Stimulated activated CD8-positive, alpha-beta memory T cell treated with anti-CD3 and anti-CD28 coated beads, Interleukin-15, amount 100 ng/mL, for 1 hour (primary cell): ENCODE measurements at places on chromosomes 1 and 21.

- DNase-seq: no peak
These were observed 96.5 kb upstream of the BTG3 start for GRCh38 chr21:17709266-17709611.

- no peak for DNase-seq
These were observed 21.6 kb downstream of the RAVER2 start for GRCh38 chr1:64766429-64766828.

DNA sequence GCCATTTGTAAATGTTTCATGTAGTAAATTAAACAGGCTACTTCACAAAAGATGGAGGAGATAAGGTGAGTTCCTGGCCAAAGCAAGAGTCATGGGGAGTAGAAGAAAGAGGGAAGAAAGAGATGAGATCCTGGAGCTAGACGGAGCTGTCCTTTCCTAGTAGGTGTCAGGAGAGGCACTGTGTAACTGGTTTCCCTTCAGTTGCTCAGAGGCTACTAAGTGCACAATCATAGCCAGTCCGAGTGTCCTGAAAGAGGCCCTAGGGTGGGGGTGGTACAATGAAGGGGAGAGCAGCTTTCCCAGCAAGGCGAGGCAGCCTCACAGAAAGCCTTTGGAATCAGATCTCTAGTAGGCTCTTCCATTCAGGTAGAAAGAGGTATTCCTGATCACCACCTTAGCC, 390.9 kb downstream of the KCNH1 start:
- DNase-seq: no peak

DNA sequence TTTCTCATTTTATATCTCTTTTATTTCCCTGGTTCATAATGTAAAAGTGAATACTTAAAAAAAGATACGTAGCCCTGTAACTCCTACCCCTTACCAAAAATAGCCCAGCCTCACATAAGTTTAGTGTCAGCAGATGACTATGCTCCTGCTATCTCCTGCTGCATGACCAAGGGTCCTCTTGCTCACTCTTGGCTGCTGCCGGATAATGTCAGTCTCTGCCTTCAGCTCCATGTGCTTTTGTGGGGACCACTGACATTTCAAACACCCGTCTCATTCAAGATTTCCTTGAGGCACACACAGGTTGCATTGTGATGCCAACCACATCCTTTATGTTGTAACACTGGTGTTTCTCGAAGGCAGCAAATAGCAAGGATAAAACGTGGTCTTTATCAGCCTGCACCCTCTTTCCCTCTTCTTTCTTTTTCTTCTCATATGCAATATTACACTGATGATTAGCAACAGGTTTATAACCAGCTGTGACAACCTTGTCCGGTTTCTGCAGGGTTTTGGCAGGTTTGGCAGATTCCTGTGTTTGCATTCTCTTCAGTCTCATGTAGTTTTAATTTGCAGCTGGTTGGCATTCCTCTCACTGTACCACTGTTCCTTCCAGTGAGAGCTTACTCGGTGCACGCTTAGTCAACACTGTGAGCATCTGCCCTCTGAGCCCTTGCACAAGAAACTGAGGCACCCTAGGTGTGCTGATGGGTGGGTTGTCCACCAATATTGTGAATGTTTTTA, 62.2 kb downstream of the ZNF684 start:
- no peak for DNase-seq

- no peak for DNase-seq
These were observed 7.4 kb downstream of the SLC2A5 start for GRCh38 chr1:9062021-9062471.

GRCh38 chr1:46484783-46485490, 4.7 kb upstream of the DMBX1 start:
- DNase-seq: no peak

- DNase-seq: no peak
These were observed 1.1 kb downstream of the DFFB start for GRCh38 chr1:3858231-3858981.

DNA sequence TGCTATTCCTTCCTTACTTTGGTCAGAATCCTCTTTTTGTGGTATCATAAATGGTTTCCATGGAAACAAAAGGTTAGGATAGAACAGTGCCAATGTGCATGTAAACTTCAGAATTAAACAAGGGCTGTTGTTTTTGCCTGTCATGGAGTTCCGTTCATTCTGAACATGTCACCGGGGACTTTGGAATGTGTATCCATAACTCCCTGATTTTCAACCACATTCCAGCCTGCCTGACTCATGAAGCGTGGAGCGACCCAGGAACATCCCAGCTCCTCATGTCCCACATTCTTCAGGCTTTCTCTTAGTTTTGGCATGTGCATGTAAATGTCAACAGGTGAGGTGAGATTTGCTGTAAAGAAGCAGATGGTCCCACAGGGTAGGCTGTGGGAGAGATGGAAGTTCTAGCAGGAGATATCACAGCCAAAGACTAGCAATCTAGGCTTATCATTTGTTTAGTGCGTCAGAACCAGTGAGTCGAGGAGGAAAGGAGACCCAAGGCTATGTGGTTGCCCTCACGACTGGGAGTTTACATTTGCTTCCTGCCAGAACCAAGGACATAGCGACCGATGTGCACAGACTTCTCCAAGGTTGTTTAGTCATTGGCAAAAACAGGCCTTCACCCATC, 23.0 kb upstream of the DNAJC11 start:
- no peak for DNase-seq

- no peak for DNase-seq
These were observed 24.6 kb downstream of the LRRC7 start for GRCh38 chr1:69592341-69592740.

DNA sequence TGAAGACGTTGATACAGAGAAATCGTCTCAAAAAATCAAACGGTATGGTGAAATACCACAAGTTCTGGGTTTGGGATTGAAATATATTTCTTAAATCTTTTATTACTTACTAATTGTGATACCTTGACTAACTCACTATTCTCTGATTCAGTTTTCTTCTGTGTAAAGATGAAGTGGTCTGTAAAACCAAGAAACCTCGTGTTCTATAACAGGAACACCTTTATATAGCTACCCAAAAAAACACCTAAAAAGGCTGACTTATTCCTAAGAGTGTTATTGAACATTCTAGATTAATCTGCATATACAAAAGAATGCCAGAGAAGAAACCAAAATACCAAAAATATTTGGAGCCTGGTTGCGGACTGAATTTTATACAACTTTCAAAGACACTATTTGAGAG, 721 bp downstream of the LRRIQ3 start:
- no peak for DNase-seq

DNA sequence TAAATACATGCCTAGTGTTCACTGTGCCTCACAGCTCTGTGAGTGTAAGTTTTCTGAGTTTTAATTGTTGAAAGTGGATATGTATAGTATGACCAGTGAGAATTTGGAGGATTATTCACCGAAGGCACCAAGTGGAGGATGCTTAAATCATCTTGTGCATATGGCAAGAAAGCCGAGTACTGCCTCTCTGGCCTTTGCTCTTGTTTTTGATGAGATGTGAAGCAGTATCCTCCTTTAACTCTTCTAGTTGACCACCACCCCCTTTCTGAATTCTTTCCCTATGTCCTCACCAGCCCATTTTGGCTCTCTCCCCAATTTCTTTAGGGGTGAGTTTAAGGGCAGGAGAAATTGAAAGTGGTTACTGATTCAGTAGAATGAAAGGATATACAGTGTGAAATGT, 130.4 kb downstream of the SYT2 start:
- no peak for DNase-seq

DNA sequence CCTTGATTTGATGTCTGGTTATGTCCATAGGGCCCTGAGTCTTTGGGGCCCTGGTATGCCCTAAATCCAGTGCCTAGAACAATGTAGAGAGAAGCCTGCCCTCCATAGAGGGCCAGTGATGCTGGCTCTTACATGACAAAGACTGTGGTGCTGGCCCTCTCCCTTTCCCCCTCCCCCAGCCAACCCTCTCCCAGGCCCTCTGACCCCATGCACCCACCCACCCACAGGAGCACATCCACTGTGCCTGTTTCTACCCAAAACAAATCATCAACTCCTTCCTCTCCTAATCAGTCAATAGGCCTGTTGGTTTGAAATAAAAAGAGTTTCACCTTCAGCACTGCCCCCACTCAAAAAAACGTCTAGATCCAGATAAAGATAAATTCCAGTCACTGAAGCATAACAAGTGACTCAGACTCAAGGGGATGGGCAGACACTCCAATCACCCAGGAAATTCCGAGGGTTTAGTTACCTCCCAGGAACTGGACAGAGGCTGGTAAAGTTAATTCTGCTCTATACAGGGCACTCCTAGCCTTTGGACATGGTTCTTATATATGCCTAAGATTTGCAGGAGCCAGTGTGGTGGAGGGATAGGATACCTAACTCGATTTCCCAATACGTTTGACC, 144.8 kb upstream of the VANGL1 start:
- DNase-seq: no peak

- DNase-seq: no peak
These were observed 6.8 kb upstream of the CDC42 start for GRCh38 chr1:22045604-22046228.

DNA sequence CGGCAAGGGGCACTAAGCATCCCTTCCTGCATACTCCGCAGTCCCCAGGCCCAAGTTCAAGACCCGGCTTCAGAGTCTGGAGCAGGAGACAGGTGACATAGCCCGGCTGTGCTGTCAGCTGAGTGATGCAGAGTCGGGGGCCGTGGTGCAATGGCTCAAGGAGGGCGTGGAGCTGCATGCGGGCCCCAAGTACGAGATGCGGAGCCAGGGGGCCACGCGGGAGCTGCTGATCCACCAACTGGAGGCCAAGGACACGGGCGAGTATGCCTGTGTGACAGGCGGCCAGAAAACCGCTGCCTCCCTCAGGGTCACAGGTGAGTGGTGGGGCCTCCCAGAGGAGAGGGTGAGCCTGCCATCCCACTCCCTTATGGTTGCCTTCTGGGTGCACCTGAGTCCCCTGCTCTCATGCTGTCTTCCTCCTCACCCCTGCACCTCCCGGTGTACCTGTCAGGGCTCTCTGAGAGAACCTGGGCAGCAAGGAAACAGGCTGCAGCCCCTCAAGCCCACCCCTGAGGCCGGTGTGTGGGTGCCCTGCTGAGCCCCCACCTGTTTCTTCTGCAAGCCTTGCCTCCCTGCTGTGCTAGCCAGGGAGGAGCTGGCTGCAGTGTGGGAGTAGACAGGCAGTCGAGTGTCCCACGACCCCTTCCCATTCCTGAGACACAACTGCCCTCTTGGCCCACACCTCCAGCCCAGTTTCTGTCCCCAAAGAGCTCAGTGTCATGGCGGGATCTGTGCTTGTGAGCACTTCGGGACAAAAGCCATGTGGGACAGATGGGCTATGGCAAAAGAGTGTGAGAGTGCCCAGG, 99.2 kb downstream of the TRIM11 start:
- no peak for DNase-seq

- no peak for DNase-seq
These were observed 28.9 kb upstream of the LAPTM5 start for GRCh38 chr1:30786264-30786991.
